ENCODE measurements at places on chromosomes 3 and 15.

DNA sequence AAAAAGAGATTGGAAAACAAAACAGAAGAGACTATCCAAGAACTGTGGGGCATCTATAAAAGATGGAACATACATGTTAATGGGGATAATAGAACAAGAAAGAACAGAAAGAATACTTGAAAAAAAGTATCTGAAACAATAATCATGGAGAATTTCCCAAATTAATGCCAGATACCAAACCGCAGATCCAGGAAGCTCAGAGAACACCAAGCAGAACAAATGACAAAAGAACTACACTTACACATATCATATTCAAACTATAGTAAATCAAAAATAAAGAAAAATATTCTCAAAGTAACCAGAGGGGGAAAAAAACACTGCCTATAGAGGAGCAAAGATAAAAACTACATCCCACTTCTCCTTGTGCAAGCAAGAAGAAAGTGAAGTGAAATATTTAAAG is 40.0 kb downstream of the CLASP2 start:
- DNase-seq, result no peak

GRCh38 chr15:64776402-64776786 is 1.0 kb upstream of the RBPMS2 start:
- DNase-seq, result no peak

GRCh38 chr3:172516318-172517214 is 6.7 kb downstream of the TNFSF10 start:
- no peak for DNase-seq

DNA sequence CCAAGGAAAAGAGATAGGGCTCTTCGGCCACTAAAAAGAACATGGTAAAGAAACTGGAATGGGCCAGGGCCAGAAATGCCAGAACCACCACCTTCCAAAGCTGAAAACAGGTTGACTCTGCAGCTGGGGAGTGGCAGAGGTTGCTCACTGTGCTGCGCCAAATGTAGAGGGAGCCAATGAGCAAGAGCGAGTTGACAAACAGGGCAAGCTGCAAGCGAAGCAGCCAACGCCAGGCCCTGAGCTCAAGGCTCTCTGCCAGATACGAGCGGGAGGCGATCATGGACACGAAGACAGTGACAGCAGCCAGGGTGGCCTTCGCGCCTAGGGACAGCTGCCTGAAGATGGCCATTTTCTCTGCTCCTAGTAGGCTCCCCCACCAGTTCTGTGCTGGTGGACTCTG is 3.1 kb downstream of the GLB1 start:
- DNase-seq, result no peak

GRCh38 chr15:45150481-45150880 is 20.7 kb downstream of the DUOX1 start:
- no peak for DNase-seq

- no peak for DNase-seq
Observed at GRCh38 chr15:99437315-99438223, 128.2 kb upstream of the MEF2A start.

DNA sequence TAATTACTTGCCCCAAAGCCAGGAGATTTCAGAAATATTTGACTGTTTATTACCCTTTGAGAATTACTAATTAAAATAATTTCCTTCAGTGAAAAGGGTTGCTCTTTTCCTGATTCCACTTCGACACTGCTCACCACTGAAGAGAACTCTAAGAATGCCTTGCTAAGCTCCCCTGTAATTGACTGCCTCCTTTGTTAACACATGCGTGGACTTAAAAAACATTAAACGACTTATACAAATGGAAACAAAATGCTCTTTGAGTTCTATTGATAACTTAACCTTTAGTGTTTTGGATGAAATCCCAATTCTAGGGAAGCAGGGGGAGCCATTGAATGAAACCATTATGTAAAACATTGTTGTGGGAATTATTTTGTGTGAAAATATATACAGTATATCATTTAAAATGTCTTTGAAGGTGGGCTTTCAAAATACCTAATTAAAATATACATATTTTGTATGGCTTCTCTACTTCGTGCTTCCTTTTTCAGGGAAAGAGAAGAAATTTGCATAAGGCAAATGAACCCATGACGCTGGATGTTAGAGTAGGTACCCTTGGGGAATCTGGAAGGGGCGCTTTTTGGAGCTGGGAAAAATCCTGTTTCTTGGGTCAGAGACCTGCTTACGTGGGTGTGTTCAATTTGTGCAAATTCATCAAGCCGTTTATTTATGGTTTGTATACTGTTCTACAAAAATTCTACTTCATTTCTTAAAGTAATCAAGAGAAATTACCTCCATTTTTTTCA is 64.2 kb downstream of the WWTR1 start:
- no peak for DNase-seq

DNA sequence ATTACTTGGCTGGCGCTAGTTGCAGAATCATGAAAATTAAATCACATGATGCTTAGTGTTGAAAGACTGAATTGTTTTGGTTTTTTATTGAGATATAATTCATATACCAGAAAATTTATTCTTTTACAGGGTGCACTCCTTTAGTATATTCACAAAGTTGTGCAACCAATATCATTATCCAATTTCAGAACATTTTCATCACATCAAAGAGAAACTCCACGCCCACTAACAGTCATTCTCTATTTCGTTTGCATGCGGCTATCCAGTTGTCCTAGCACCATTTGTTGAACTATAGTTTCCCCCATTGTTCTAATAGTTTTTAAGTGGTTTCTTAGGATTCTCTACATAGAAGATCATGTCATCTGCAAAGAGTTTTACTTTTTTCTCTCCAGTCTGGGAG is 3.7 kb downstream of the EHD4 start:
- DNase-seq, result no peak

Data from hematopoietic multipotent progenitor cell treated with erythropoietin and hydrocortisone succinate and interleukin-3 and kit ligand, for 17 days (in vitro differentiated cells).